NCI-H146 (cell line): ENCODE measurements at places on chromosomes 2 and 18.

- no peak for DNase-seq
Measured at GRCh38 chr2:208036357-208036756, 11.0 kb upstream of the PLEKHM3 start.

DNA sequence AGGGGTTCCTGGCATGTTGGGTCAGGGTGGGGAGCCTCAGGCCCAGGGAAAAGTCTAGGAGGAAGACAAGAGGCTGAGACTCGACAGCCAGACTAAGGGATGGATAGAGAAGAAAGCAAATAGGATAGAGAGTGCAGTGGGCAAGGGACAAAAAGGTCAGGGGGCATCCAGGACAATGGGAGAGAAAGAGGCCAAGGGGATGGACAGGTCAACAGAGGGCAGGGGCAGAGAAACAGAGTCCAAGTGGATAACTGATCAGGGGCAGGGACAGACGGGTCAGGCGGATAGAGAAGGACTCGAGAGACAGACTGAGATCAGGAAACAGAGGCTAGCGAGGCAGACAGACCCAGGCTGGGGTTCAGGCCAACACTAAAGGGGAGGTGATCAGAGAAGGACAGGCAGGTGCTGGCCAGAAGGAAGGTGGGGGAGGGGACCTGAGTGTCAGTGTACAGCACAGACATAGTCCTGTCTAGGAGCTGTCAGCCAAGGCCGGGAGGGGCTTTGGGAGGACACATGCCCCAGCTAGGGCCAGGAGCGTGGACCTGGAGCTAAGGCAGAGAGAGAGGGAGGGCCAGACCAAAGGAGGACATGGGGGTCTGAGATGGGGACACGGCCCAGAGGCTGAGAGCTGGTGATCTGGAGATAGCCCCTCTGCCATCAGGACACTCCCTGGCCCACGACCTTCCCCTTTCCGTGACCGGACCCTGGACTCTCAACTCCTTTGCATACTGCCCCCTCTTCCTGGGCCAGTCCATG is 12.2 kb downstream of the ASIC4 start:
- no peak for DNase-seq

GRCh38 chr2:203875471-203875870 is 7.9 kb downstream of the CTLA4 start:
- no peak for DNase-seq

DNA sequence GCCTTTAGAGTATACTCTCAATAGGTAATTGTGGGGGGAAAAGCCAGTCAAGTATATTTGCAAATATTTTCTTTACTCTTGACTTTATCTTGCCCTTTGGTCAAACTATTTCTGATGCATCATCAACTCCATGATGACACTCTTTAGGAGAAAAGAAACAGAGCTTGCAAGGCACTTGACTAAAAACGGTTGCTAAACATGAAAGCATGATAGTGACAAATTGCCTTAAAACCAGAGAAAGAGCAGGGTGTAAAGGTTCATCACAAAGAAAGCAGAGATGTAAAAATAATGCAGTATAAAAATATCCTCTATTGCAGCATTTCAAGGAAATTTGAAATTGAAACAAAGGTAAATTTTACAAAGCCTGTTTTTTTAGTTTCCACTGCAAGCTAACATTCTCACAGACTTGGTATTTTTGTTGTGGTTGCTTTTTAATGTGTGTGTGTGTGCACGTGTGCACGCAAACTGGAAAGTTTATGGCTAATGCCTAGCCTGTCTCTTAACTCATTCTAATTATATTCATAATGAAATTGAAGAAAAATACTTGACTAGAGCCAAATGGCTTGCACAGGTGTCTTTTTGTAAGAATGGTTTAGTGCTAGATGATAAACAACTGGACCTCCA is 503.6 kb downstream of the ARHGAP15 start:
- no peak for DNase-seq

- no peak for DNase-seq
Measured at GRCh38 chr2:18057657-18058056, 179.2 kb downstream of the KCNS3 start.

DNA sequence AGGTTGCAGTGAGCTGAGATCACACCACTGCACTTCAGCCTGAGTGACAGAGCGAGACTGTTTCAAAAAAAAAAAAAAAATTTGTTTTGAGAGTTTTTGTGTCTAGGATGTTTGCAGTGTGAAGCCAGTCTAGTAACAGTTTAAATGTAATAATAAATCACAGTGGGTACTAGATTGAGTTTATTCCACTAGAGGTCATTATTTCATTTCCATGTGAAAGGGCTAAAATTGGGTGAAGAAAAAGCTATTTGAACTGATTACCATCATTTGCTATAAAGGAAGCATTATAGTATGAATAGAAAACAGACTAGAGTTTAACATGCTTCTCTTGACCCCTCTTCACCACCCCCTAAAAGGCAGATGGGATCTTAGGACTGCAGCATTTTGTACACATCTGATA is 20.3 kb downstream of the SNRPD1 start:
- no peak for DNase-seq

GRCh38 chr18:3667255-3668137 is 217.5 kb downstream of the TGIF1 start:
- DNase-seq = no peak

- DNase-seq = no peak
Measured at GRCh38 chr18:21741312-21741561, 645 bp downstream of the MIB1 start.

GRCh38 chr18:7760967-7761948 is 194.1 kb downstream of the PTPRM start:
- no peak for DNase-seq

DNA sequence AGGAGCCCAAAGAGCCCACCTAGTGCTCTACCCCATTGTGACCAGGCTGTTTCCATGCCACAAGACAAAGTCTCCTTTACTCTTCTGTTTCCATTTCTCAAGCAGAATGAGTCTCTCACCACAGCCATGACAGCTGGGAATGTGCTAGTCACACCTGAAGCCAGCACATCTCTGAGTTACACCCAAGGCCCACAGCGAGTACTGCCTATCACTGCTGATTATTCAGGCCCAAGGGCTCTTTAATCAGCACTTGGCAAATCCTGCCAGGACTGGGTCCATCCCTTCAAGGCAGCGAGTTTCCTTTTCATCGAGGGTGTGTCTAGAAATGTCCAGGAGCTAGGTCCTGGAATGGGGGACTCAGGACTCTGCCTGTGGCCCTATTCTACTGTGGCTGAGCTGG is 14.6 kb upstream of the PPP1R1C start:
- no peak for DNase-seq

- DNase-seq = no peak
Measured at GRCh38 chr2:161245671-161246070, 62.6 kb upstream of the PSMD14 start.

DNA sequence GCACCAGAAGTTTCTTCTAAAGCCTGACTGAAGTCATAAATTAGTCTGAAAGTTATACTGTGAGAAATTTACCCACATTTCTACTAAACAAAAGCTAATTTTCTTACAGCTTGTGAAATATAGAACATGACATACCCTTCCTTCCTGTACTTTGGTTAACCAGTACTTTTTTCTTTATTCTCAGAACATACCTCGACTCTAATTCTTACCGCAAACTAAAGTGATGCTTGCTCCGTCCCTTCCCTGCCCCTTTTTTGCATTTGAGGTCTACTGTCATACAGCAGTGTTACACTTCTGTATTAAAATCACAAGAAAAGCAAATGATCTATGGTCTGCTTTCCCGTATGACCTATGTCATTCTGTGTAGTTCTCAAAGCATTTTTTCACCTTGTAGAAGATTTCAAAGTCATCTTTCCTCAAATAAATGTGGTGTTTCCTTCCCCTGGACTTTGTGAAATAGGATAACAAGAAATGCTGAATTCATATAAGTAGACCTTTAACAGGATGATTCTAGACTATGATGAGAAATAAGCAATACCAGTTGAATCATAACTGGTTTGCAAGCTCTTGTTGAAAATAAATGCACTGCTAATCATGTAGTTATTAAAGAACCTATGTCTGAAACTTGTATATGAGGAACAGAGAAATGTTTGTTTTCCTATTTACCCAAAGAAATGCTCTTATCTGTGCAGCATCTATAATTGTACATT is 30.4 kb downstream of the CYTIP start:
- no peak for DNase-seq

DNA sequence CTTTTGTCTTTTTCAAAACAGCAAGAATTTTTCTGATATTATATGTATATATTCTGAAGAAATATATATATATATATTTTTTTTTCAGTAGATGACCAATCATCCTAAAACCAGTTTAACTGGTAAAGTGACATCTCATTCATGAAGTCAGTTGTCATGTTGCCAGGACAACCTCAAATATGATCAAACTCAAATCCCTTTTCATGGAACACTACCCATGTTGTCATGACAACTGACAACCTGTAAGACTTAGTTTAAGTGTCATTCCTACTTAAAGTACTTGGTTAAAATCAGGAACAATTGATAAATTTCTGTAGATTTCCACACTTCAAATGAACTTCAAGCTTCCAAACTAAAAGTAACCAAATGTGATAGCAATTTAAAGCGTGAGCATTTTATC is 101.8 kb upstream of the ERBB4 start:
- no peak for DNase-seq

- DNase-seq = no peak
Measured at GRCh38 chr2:228767196-228767595, 503.9 kb downstream of the PID1 start.
